Stimulated activated CD4-positive, alpha-beta T cell treated with anti-CD3 and anti-CD28 coated beads, TNF-alpha, amount 100 ng/mL, for 24 hours (primary cell): ENCODE measurements at places on chromosomes 7 and 10.

- DNase-seq, result no peak
Observed at GRCh38 chr7:6419310-6419773, 28.4 kb downstream of the DAGLB start.

- DNase-seq, result no peak
Observed at GRCh38 chr10:80814147-80814652, 276.5 kb downstream of the SH2D4B start.

DNA sequence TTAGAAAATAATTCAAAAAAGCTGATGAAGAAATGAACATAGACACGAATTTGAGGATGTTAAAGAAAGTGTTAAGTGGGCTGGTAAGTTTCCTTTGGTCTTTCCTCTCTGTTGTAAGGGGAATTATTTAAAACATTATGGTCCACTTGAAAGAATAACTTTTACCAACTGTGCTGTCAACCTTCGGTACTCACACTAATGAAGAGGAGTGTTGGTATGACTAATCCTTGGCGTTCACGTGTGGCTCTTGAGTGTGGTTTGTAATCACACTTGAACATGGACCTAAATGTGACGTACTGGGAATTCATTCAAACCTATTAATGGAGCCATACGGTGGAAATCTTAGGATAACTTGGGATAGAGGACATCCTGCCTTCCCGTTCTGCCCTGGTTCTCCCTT is 41.3 kb downstream of the TBXAS1 start:
- DNase-seq, result no peak

- no peak for DNase-seq
Observed at GRCh38 chr10:84755311-84755710, 426.9 kb downstream of the CCSER2 start.

DNA sequence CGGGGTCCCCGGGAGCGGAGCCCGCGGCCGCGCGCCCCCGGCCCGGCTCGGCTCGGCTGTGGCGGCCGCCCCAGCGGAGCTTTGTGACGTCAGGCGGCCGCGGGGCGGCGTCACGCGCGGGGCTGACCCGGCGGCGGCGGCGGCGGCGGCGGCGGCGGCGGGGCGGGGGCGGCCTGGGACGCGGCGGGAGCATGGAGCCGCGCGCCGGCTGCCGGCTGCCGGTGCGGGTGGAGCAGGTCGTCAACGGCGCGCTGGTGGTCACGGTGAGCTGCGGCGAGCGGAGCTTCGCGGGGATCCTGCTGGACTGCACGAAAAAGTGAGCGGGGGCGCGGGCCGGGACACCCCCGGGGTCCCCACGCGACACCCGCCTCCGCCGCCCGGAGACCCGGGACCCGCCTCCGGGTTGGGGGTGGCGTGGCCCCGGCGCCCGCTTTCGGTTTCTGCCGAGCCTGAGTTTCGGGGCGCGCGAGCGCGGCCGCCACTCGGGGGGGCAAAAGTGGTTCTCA is at the start of gene PWWP2B:
TSS of gene PWWP2B (plus strand) at position 165 of the 506 bp plus-strand sequence. CDS start at position 192, 27 bp downstream.
- DNase-seq, result no peak

- peak; percentile 21 for DNase-seq
Observed at GRCh38 chr10:11684717-11685645, 57.2 kb upstream of the ECHDC3 start.

GRCh38 chr10:102878629-102879028 is 9.4 kb downstream of the AS3MT start:
- DNase-seq, result no peak

DNA sequence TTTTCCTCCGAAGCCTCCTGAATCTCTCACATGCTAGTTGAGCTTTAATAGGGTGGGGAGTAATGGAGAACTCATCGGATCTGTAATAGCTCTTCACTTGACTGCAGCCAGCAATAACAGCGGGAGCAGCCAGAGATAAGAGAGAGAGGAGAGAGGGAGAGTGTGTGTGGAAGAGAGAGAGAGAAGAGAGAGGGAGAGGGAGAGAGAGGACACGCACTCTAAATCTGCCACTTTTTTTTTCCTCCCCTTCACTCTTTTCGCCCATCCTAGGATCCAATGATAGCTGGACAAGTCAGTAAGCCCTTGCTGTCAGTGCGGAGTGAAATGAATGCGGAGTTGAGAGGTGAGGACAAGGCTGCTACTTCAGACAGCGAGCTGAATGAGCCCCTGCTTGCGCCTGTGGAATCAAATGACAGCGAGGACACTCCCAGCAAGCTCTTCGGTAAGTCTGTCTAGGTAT is 107.9 kb downstream of the POU6F2 start:
- no peak for DNase-seq

GRCh38 chr7:155918720-155919390 is 106.6 kb upstream of the SHH start:
- no peak for DNase-seq

DNA sequence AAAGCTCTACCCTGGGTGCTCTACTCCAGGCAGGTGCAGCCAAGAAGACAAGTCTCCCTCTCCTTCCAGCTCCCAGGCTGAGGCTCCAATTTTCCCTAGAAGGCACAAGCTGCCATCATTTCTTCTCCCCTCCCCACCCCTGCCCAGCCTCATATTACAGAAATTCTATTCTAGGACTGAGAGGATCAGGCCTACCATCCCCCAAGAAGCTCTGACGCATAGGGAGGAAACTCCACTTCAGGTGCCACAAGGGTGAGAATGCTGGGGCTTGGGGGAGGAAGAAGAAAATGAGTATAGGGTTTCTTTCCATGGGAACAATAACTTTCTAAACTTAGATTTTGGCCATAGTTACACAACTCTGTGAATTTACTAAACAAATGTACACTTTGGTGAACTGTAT is 35.3 kb downstream of the FEZF1 start:
- no peak for DNase-seq

- DNase-seq, result no peak
Observed at GRCh38 chr7:129168231-129169021, 20.0 kb upstream of the SMO start.

DNA sequence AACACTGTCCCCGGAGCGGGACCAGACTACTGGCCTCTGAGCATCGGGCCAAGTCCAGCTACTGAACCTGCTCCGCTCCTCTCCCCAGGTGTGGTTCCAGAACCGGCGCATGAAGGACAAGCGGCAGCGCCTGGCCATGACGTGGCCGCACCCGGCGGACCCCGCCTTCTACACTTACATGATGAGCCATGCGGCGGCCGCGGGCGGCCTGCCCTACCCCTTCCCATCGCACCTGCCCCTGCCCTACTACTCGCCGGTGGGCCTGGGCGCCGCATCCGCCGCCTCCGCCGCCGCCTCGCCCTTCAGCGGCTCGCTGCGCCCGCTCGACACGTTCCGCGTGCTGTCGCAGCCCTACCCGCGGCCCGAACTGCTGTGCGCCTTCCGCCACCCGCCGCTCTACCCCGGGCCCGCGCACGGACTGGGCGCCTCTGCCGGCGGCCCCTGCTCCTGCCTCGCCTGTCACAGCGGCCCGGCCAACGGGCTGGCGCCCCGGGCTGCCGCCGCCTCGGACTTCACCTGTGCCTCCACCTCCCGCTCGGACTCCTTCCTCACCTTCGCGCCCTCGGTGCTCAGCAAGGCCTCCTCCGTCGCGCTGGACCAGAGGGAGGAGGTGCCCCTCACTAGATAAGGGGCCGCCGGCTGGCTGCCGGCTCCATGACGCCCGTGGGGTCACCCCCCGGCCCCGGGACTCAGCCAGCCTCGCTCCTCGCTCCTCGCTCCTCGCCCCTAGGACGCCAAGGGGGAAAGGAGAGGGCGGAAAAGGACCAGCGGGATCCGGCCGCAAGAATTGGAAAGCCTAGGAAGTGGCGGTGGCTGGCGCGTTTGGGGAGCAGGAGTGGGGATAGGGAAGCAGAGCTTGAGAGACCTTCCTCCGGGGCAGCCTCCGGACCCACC is 3.4 kb downstream of the EVX1 start:
- DNase-seq, result no peak

DNA sequence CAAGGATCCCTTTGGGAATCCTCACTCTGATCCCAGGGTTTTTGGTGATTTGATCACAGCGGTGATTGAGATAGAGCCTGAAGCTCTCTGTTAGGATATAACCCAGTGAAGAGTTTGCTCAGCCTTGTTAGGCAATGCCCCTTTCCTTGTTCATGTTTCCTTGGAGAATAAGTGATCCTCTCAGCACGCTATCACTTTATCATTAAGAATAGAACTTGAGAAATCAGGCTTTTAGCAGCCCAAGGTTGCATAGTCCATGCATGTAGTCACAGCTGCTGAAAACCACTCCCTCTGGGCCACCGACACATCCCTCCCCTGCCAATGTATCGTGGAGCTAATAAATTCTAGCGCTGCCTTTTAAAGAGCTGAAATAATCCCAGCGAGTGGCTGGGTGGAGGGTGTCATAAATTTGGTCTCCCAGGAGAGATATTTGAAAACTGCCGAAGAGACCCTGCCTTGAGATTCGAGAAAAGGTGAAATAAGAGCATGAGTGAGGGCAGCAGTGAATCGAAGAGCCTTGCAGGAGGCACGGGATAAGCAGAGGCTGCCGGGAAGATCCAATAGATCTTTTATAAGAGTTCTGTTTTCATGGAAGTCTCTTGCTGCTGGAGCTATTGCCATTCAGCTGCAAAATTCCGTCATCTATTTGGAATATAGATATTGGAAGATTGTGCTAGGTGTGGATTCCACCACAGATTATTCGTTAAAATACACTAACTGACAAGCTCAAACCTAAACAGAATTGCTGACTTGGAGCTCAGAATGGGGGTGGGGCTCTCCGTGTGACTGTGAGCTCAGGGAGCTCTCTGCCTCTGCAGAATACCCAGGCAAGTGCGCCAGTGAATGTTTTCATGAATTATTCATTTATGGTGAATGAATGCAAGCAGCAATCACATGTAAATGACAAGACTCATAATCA is 249.8 kb downstream of the TRIL start:
- no peak for DNase-seq

- no peak for DNase-seq
Observed at GRCh38 chr7:104142147-104142546, 65.7 kb downstream of the ORC5 start.

- DNase-seq, result no peak
Observed at GRCh38 chr7:156017431-156017830, 205.2 kb upstream of the SHH start.

DNA sequence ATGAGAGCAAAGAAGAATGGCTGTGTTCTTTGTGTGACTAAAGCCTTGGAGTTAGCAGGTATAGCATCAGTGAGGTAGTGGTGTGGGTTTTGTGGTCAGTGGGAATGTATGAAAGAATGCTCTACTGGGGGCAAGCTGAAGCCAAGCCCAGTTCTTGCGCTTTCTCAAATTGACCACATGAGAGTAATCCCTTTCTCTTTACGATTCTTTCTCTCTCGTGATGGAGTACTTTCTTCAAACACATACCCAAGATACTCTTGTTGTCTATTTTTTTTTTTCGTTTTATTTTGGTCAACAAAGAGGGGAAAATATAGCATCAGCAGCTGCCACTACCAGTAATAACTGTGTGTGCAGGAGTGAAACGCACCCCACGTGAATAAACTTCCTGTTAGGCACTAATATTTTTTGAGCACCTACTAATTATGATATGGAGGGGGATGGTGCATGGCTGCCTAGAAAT is 8.4 kb upstream of the PANK1 start:
- no peak for DNase-seq

DNA sequence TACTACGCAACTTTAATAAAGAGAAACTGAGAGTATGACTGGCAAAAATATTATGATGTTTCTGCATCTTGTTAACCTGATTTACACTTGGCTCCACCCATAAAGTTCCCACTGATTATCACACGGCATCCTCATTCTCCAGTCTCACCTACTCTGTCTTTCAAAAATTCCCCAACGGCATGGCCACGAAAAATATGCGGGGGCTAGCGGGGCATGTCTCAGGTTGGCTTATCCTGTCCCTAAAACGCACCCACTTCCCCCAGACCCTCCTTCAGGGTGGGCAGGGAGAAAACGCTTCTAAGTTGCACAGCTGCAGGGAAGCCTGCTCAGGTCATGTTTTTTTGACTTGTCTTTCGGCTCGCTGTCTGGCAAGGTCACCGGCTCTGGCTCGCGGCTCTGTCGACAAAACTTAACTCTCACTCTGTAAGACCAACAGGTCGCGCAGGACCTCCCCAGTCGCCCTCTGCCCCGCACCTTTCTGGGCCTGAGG is 3.8 kb downstream of the CDK6 start:
- peak; percentile 27 for DNase-seq

GRCh38 chr10:44180321-44181168 is 204.4 kb downstream of the CXCL12 start:
- no peak for DNase-seq

- no peak for DNase-seq
Observed at GRCh38 chr10:91054325-91054724, 133.4 kb upstream of the ANKRD1 start.

DNA sequence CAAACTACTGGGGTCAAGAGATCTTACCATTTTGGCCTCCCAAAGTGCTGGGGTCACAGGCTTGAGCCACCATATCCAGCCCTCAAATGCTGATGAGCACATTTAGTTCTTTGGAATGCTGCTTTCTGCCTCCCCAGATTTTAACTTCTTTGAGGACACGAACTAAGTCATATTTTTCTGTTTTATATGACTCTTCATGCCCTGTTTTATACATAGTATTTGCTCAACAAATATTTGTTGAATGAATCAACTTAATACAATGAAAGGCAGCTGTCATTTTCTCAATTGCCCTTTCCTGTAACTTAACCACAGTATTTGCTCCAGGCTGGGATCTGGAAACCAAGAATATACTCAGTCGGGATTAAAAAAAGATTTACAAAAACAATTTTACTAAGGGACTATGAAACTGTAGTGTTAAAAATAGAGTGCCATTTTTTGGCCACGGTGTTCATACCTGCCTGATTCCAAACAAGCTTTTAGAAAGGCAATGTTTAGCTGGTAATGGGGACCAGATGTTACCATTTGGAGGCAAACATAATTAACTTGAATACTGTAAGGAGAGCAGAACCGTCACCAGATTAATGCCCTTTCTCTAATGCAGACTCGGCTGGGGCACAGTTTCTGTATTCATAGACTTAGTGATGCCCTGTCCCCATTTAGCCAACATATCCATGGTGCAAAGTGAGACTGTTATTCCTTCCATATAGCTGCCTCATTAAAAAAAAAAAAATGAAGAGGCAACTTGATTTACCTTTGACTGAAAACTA is 117.6 kb downstream of the NRP1 start:
- DNase-seq, result no peak

- no peak for DNase-seq
Observed at GRCh38 chr7:134639683-134640279, 6.9 kb upstream of the BPGM start.

DNA sequence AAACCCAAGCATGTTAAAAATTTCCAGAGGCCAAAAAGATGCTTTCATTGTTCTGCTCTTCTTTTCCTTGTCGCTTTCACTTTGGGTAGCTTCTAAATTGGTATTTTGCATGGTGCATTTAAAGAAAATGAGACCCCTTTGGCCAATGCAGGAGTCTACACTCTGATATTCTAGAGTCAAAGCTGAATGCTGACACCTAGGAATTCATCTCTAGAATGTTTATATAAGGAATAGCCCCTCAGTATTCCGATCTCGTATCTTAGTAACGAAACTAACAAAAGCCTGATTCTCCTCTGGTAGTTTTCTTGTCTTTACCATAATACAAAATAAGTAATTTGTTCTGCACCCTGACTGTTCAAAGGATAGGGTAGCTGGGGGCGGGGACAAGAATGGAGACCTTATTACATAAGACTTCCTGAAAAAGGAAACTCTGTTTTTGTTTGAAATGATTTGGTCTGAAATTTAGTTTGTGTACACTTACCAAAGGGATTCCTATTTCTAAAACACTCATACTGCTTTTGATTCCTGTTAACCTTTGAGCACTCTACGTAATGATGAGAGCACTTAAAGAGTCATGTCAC is 17.1 kb downstream of the IKZF1 start:
- DNase-seq, result no peak

- DNase-seq, result no peak
Observed at GRCh38 chr7:6613706-6614105, 1.7 kb upstream of the ZNF853 start.

GRCh38 chr10:110324201-110324804 is 19.6 kb upstream of the SMNDC1 start:
- no peak for DNase-seq
